AG20443 (cell line): ENCODE measurements at places on chromosomes 3 and 15.

DNA sequence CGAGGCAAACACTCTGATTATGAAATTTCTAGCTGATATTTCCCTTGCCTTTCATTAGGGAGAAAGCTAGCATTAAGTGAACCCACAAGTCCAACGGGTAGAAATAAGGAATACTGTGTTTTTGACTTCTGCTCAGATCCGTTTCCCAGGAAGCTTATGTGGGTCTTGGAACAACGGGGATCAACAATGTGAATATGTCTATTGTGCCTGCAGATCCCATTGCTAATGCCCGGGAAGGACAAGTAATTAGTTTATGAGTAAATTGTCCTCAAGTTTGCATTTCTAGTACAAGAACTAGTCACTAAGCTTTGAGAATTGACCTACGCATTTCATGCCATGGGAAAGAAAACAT, 236.4 kb downstream of the UACA start:
- no peak for DNase-seq

DNA sequence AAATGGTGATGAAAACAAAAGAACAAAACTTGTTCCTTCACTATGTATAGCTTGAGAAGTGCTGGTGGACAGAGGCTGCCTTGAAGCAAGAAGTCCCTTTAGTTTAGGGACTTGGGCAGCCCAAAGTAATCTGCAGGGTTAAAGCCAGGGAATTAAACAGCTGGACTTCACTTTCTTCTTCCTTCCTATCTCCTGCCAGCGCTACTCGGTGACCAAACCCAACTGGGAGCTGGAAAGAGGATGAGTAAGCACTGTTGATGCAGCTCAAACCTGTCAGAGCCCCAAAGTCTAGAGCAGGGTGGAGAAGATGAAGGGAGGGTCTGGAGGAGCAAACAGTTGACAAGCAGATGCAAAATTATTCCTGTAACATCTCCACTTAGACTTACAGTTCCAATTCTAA, 73.1 kb upstream of the FBN1 start:
- DNase-seq, result peak; percentile 56

GRCh38 chr3:94935738-94936580, 873.1 kb downstream of the NSUN3 start:
- no peak for DNase-seq

- DNase-seq, result no peak
Observed at GRCh38 chr3:101009386-101009785, 16.2 kb upstream of the ABI3BP start.

GRCh38 chr3:89173546-89173945, 66.1 kb downstream of the EPHA3 start:
- no peak for DNase-seq

- DNase-seq, result no peak
Observed at GRCh38 chr15:70142322-70143191, 44.8 kb upstream of the TLE3 start.

- DNase-seq, result peak; percentile 40
Observed at GRCh38 chr3:14890476-14890875, 56.9 kb upstream of the NR2C2 start.

- DNase-seq, result no peak
Observed at GRCh38 chr15:41161736-41162135, 45.7 kb upstream of the INO80 start.

- no peak for DNase-seq
Observed at GRCh38 chr3:119826711-119827608, 45.1 kb downstream of the NR1I2 start.

- DNase-seq, result peak; percentile 63
Observed at GRCh38 chr3:174125267-174125824, 727.8 kb downstream of the NLGN1 start.

GRCh38 chr3:42613462-42613861, 13.0 kb downstream of the NKTR start:
- DNase-seq, result no peak

- DNase-seq, result peak; percentile 59
Observed at GRCh38 chr3:16102905-16103364, 71.5 kb upstream of the GALNT15 start.

DNA sequence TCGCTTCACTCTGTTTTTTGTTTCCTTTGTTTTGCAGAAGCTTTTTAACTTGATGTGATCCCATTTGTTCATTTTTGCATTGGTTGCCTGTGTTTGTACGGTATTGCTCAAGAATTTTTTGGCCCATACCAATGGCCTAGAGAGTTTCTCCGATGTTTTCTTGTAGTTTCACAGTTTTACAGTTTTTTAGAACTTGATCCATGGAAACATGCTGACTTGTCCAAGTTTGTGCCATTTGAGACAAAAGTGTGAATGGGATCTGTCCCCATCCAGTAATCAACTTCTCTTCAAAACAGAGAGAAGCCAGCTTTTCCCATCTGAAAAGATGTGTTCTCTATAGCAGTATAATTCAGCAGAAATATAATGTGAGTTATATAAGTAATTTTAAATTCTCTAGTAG, 266.5 kb upstream of the LRTM1 start:
- no peak for DNase-seq

DNA sequence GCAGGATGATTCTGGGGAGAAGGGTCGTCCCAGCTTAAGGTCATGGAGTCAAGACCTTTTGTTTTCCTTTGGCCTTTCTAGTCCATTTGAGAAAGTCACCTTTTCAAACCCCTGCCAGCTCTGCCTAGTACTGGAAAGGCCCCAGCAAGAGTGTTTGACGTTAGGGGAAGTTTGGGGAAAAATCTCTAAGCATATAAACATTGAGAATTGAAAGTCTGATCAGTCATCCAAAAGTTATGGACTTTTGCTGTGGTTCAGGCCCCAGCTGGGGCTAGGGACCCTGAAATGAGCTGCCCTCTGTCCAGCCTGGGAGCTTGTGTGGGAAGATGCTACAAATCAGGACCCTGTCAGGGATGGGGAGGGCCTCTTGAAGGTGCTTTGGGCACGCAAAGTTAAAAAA, 21.6 kb downstream of the SLC6A6 start:
- no peak for DNase-seq

DNA sequence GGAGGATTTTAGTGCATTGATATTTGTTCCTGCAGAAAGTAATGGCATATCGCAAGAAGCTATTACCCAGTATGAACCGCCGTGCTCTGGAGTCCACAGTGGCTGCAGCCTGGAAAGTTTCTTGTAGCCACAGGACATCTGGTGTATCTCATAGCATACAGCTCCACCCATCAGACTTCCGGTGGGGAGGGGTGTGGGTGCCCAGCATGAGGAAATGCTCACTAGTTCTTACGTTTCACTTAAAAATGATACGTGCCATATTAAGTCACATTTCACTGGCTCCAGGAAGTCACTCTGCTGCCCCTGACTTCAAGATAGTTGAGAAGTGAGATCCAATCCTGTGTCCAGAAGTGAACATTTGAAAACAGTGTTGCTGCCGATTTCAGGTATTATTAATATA, 990.4 kb downstream of the GBE1 start:
- peak; percentile 14 for DNase-seq

DNA sequence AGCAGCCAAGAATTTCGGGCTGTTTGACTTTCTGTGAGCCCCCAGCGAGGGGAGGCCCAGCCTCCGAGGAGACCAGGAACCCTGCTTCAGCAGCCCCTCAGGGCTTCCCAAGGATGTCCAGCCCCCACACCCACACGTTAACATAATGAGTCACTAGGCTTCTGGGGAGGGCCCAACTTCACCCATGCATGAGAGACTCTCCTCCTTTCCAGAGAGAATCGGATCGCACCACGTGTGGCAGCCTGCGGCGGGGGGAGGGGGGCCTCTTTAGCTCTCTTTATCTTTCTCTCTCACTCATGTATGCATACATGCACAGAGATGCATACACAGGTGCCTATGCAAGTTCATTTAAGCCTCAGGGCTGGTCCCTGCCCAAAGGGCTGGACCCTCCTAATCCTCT, 3.1 kb upstream of the AP2M1 start:
- no peak for DNase-seq

DNA sequence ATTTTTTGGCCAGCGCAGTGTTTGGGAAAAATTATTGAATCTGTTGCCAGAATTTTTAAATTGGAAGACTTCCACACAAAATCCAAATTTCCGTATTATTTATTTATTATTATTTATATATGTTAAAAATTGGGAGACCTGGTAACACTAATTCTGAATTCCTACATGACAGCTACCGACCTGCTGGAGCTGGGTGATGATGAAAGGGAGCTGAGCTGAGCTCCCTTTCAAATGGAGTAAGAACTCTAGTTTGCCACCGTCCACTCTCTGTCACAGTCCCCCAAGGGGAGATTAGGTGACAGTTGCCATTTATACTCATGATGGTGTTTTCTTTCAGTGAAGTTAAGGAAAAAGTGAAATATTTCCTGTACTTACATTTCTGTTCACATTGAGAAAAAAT, 1.4 kb downstream of the CRTC3 start:
- peak; percentile 30 for DNase-seq

DNA sequence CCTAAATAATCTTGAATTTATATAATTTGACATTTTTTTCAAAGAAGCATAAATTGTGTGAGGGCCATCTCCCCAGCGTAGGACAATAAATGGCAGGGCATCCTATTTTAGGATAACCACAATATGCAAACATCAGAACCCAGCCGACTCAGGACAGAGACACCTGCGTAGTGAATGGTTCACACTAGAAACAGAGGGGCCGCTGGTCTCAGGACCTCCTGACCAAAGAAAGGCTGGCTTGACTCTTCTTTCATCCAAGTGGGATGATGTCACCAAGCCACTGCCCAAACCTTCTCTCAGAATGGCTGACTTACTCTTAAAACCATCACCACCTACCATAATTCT, 162.1 kb downstream of the FOXP1 start:
- no peak for DNase-seq

- DNase-seq, result peak; percentile 56
Observed at GRCh38 chr3:149414557-149415231, 37.2 kb upstream of the TM4SF1 start.

DNA sequence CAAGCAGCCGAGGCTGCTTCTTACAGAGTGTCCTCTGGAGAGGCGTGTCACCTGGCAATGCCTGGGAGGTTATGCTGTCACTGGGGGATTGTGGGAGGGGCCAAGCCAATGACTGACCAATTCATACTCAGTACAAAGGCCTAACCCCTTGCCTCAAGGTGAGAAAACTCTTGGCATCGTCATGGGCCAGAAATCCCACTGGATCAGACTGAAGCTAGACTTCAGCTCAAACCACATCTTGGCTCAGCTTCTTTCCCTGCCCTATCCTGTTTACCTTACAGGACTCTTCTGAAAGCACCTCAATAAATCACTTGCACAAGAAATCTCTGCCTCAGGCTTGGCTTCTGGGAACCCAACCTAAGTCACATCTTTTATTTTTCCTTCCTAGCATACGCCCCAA, 9.5 kb downstream of the ANAPC13 start:
- no peak for DNase-seq

GRCh38 chr15:96160269-96160668, 170.2 kb upstream of the NR2F2 start:
- peak; percentile 12 for DNase-seq

GRCh38 chr3:189833266-189833665, 202.1 kb downstream of the TP63 start:
- no peak for DNase-seq

DNA sequence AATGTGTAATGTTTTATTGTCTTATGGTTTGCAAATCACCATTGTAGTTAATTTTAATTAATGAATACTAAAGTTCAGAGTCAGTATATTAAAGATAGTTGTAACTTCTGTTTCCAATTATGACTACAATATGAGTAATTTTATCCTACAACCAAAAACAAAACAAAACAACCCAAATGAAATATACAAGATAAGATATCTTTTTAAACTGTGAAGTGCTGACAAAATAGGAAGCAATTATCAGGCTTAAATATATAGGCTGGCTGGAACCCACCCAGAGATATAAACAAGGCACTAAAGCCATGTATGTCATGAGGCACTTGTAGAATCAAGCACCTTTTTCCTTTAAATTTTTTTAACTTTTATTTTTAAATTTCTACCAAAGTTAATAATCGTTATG, 108.6 kb upstream of the LRRFIP2 start:
- DNase-seq, result no peak

DNA sequence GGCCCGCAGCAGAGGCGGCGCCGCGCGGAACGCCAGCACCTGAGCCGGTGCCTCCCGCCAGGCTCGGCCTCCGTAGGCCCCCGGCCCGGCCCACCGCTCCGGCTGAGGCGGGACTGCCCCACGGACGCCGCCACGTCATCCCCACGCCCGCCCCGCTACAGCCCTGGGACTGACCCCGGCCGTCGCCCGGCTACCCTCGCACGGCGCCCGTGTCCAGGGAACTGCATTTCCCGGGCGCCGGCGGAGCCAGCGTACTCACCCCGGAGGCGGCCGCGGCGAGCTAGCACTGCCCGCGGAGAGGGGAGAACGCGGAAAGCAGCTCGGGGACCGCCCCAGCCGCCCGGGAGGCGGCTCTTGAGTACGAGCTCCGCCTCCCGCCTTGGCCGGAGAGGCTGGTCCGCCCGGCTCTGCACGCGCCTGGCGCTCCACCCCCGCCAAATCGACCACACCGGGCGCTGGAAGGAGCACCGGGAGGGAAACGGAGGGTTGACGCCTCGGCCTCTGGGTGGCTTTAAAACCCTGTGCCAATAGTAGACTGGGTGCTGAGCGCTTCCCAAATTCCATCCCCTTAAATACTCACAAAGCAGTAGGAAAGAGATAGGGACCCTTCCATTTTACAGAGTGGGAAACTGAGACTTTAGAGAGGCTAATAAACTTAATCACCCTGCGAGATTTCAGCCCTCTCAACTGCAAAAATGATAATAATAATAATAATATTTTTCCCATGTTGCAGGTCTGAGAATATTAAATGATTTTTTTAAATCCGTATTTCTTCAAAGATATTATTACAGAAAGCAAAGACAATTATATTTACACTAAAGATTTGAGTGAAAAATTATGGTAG, at the start of gene B4GALT4:
B4GALT4 (minus strand) TSS at position 288 of the 844 bp plus-strand sequence. CDS start 10,779 bp downstream, outside the sequence.
- DNase-seq, result peak; percentile 96

DNA sequence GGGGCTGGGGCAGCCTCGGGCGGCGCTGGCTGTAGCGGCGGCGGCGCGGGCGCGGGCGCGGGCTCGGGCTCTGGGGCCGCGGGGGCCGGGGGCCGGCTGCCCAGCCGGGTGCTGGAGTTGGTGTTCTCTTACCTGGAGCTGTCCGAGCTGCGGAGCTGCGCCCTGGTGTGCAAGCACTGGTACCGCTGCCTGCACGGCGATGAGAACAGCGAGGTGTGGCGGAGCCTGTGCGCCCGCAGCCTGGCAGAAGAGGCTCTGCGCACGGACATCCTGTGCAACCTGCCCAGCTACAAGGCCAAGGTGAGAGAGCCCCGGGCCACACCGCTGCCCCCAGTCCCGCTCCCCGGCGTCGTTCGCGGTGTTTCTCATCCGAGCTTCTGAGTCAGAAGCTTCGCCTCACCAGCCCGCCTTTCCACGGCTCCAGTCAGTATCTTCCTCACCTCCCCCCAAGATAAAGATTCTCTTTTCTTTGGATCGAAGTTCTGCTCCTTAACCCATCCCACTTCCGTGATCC, 600 bp downstream of the FBXO45 start:
- no peak for DNase-seq
